CD4-positive, alpha-beta T cell treated with Interleukin-2 at 100 ng/mL for 4 hours (primary cell): ENCODE measurements at places on chromosomes 11 and 22.

DNA sequence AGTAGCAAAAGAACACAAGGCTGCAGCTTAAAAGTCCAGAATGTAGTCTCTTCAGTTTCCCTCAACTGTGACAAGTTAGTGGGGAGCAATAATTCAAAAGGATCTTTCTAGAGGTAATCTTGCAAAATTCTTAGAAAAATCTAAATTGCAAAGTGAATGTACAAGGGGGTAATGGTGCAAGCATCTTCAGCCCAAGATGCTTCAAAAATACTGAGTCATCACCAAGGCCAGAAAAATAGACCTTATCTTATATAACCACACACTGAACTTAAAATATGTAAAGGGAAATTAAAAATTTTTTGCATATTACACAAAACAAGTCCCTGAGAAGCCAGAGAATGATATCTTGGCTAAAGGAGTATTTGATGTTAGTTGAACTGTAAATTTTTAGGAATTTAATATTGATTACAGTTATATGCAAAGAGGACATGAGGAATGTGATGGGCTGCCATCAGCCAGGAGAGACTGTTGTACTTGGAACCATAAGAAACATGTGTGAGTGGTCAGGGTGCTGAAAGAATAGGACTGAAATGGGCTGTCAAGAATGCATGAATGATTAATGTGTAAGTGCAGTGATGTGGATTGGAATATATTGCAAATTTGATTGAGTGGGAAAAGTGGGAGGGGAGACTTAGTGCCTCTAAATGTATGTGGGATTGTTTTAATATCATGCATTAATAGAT is 85.7 kb upstream of the LIN7C start:
- DNase-seq, result no peak

DNA sequence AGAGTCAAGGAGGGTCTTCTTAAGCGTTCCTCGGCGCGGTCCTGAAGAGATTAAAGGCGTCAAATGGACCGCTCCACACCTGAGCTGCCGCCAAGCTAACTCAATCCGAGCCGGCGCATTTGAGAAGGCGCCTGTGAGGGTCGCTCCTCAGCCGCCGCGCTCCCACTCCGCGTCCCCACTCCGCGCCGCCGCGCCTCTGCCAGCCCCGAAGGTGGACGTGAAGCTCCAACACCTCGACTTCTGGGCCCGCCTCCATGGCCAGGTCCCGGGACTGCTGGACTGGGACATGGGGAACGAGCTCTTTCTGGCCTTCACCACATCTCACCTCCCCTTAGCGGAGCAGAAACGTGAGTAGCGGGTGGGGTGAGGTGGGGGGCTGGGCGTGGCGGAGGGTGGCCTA is at the start of gene FOXR1:
Gene FOXR1 (plus strand): TSS at position 116 of the 400 bp plus-strand sequence. CDS start 171 bp downstream, at position 287.
- DNase-seq, result no peak

- no peak for DNase-seq
Measured at GRCh38 chr11:68312117-68312779, at the start of gene LRP5. Gene LRP5 (plus strand): TSS chr11:68312591. CDS start chr11:68312715, 124 bp downstream.

GRCh38 chr11:4063348-4063747 is 31.3 kb upstream of the RRM1 start:
- DNase-seq, result no peak

DNA sequence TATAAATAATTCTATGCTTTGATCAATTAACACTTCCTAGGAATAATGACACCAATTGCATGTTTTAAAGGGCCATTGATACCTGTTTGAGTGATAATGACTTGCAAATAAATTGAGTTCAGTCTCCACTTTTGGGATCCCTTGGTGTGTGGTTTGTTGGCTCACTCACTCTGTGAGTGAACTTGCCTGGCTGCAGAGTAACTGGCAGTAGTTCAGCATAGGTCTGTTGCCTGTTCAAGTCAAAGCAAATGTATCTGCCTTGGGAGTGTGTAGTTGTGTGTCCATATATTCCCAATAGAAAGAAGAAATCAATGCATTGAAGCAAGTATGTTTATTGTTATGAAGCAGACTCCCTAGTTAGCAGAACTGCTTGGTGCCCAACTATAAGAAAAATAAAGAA is 49.3 kb downstream of the TRIM44 start:
- DNase-seq, result no peak

DNA sequence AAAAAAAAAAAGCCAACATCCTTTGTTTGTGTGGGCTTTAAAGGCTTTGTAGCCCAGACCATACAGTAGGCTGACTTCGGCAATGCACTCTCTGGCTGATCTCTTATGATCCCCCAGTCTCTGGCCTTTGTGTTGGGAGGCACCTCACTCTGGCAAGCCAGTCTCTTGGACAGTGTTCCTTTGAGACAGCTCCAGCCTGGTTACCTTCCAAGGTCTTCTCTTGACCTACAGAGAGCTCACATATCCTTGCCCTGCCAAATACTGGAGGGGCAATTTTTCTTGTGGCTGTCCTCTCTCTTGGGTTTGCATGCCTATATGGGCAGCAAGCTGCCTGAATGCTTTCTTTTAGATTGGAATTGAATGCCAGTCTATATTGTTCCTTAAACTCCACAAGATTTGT is 69.8 kb downstream of the SESN3 start:
- no peak for DNase-seq

- DNase-seq, result no peak
Measured at GRCh38 chr11:33869481-33870422, 22.1 kb downstream of the LMO2 start.

GRCh38 chr11:8773916-8774539 is 91.4 kb downstream of the RPL27A start:
- no peak for DNase-seq

DNA sequence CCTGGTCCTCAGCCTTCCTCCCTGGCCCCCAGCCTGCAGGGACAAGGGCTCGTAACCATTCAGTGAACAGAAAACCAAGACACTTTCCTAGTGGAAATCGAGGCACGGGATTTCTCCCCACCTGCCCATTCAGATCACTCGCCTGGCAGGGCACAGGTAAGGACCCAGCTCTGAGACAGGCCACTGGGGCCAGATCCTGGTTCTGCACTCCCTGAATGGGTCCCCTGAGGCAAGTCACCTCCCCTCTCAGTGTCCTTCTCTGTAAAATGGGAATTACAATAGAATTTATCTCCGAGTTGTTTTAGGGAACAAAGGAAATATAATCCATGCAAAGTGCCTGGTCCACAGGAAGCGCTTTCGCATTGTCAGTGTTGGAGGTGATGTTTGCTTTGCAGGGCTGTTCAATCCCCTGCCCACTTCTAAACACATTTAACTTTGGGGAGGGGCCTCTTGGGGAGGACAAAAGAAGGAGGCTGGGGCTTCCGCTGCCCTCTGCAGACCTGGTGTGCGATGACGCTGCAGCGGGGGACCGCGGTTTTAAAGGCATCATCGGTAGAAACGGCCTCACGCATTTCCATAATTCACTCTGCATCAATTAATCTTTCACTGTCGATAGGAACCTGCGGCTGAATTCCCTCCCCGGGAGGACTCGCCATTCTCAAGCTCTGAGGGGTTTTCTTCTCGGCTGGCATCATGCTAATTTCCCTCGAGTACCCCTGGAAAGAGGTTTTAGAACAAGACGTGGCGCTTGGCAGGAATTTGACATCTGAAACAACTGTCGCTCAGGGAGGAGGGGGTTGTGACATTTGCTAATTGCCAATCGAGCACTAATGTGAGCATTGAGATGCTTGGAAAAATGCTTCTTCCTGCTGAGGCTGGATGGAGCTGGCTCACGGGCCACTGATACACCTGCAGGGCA is 70.4 kb upstream of the FGF3 start:
- no peak for DNase-seq

- DNase-seq, result no peak
Measured at GRCh38 chr11:64364911-64365310, 5.9 kb downstream of the RPS6KA4 start.

GRCh38 chr22:34688825-34689224 is 377.1 kb upstream of the ISX start:
- no peak for DNase-seq

- DNase-seq, result peak; percentile 9
Measured at GRCh38 chr11:128928400-128928799, 14.3 kb downstream of the TP53AIP1 start.

DNA sequence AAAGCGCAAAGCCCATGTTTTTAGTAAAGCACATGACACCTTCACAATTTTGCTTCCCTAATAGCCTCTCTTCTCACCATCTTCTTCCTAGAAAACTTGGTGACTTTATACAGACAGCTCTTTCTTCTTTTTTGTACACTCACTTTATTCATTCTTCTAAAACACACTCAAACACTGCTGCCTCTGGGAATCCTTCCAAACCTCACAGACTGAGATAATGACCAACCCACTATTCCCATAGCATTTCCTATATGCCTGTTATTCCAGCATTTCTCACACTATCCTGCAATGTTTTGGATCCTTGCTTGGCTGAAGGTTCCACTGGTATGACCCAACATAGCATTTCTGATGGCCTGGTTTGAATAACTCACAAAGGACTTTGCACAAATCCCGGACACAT is 442.1 kb upstream of the CCDC90B start:
- DNase-seq, result no peak

DNA sequence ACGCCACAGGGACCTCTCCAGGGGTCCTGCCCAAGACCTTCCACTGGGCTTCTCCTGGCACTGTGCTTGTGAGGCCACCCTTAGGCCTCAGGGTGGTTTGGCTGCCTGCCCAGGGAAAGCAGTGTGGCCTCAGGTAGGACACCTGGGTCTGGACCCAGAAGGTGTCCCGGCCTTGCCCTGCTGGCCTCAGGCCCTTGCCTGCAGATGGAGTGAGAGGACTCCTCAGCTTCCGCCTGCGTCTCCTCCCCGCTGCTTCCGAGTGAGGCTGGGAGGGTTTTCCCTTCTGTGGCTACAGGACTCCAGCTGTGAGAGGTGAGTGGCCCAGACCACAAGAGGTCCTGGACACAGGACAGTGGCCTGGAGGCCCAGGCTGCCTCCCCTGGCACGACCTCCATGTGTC is 60.4 kb downstream of the WNT7B start:
- DNase-seq, result no peak
